ENCODE measurements at places on chromosomes 16 and 17.

- DNase-seq = no peak
Measured at GRCh38 chr16:26930786-26931581, 135.7 kb upstream of the C16orf82 start.

- no peak for DNase-seq
Measured at GRCh38 chr16:51543971-51544370, 392.9 kb upstream of the SALL1 start.

GRCh38 chr16:53518550-53519416 lies 15.8 kb upstream of the AKTIP start:
- DNase-seq = peak; percentile 56

DNA sequence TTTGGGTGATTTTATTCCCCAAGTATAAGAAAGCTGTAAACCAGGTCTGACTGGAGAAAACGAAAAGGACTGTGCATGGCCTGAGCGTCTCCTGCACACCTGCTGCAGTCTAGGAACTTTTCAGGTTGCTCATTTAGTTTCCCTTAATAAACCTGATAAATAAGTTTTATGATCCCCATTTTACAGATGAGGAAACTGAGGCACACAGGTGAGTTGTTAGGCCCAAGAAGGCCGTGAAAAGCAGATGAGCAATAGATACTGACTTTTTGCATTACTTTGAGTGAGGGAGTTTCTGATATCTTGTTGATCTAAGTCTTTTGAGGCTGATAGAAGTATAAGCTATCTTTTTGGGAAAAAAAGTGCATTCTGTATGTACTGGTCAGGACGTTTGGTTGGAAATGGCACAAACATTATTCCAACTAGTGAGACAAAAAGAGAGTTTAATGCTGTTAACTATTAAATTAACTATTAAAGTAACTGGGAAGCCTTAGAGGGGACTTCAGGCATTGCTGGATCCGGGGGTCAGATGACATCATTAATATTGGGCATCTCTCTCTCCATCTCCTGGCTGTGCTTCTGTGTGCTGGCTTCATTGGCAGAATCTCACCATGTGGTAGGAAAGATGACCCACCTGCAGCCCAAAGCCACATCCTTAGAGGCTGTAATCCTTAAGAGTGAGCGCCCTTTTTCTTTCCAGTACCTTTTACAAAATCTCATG lies 163.4 kb downstream of the CMIP start:
- no peak for DNase-seq

DNA sequence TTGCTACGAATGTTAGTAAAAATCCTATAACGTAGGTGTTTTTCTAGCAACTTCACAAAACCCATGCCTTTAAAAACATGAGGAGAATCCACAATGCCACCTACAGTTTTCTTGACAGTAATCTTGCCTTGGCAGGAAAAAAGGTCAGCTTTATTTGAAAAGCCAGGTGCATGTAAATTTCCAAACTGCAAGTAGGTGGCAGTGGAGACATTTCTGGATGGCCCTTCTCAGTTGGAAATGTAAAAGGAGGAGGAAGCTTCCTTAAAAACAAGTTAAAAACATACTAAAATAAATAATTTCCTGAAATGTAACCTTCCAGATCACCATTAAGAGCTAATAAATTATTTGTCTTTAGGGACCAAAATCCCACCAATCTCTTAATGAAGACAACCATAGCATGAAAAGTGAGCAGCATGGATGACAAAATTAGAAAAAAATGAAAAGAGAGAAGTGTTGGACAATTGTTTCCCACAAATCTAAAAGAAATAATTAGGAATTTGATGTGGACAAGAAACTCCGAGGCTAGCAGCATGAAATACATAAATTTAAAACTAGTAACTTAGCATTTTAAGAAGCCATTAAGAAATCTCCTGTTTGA lies 152.2 kb downstream of the SNX11 start:
- DNase-seq = no peak

DNA sequence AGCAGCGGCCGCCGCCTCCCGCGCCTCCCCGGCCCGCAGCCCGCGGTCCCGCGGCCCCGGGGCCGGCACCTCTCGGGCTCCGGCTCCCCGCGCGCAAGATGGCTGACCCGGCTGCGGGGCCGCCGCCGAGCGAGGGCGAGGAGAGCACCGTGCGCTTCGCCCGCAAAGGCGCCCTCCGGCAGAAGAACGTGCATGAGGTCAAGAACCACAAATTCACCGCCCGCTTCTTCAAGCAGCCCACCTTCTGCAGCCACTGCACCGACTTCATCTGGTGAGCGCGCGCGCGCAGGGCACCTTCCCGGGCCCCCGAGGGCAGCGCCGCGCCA lies 258 bp downstream of the PRKCB start:
- DNase-seq = no peak
